ENCODE measurements at places on chromosomes 3 and 15. TPM values are rescaled to one million over a fixed set of nuclear protein-coding genes. Genes with fewer than 3 reads are reported as not detected.
A peak's percentile ranks its signal among the peaks of the same experiment; 100 is the strongest.

- DNase-seq, result no peak
Observed at GRCh38 chr3:70000028-70000410, 486 bp downstream of the SAMMSON start.

GRCh38 chr3:178540184-178540583, 3.9 kb downstream of the KCNMB2 start:
- DNase-seq, result no peak

GRCh38 chr3:196554205-196554604, 14.1 kb downstream of the WDR53 start:
- DNase-seq, result no peak

- DNase-seq, result no peak
Observed at GRCh38 chr3:172202797-172203196, 163.4 kb downstream of the FNDC3B start.

Gene PLS1
- 0.38 TPM for total RNA-seq

DNA sequence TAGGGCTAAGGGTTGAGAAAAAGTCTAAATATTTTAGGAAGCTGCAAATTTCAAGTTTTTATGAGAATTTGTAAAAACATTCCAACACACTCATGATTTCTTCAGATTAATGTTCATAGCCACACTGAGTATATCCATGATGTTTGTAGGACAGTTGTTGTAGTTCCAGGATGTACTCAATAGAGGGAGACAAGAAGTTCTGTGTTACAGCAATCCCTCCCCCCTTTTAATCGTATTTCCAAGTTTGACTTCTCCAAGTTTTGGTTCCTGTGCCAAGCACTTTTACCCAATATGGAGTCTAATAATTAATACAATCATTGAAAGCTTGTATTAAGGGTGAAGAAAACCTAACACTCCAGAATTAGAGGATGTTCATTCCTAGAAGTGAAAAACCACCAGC, 143.4 kb downstream of the FEZF2 start:
- DNase-seq, result peak; percentile 17

Gene SCAANT1
- not detected for total RNA-seq

Gene CCR8
- total RNA-seq, result not detected

- no peak for DNase-seq
Observed at GRCh38 chr3:116005404-116005803, 382.1 kb downstream of the GAP43 start.

GRCh38 chr3:102536456-102536855, 101.6 kb downstream of the ZPLD1 start:
- peak; percentile 15 for DNase-seq

DNA sequence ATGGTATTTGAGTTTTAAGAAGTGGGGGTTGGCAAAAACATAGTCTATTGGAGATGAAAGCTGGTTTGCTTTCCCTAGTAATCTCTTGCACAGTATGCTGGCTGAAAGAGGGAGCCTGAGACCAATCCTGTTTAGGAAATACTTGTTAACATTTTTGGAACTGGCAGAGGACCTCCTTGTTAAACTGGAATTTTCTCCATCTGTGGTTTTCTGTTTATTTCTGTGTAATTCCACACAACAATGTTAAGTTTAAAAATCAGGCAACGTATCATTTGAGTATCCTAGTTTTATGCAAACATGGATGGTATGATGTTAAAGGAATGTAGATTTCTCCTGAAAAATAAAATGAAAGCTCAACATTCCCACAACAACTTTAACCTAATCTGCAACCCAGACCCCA, 536.0 kb upstream of the TBL1XR1 start:
- DNase-seq, result no peak

Gene TLR9
- total RNA-seq, result not detected

GRCh38 chr15:86649277-86649676, 569.6 kb downstream of the AGBL1 start:
- no peak for DNase-seq

DNA sequence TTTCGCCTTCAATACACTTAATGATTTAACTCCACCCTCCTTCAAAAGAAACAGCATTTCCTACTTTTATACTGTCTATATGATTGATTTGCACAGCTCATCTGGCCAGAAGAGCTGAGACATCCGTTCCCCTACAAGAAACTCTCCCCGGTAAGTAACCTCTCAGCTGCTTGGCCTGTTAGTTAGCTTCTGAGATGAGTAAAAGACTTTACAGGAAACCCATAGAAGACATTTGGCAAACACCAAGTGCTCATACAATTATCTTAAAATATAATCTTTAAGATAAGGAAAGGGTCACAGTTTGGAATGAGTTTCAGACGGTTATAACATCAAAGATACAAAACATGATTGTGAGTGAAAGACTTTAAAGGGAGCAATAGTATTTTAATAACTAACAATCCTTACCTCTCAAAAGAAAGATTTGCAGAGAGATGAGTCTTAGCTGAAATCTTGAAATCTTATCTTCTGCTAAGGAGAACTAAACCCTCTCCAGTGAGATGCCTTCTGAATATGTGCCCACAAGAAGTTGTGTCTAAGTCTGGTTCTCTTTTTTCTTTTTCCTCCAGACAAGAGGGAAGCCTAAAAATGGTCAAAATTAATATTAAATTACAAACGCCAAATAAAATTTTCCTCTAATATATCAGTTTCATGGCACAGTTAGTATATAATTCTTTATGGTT, at the start of gene CCR5:
Gene CCR5 (plus strand): TSS at position 108 of the 680 bp plus-strand sequence. CDS start 1,957 bp downstream, outside the sequence.
- no peak for DNase-seq

DNA sequence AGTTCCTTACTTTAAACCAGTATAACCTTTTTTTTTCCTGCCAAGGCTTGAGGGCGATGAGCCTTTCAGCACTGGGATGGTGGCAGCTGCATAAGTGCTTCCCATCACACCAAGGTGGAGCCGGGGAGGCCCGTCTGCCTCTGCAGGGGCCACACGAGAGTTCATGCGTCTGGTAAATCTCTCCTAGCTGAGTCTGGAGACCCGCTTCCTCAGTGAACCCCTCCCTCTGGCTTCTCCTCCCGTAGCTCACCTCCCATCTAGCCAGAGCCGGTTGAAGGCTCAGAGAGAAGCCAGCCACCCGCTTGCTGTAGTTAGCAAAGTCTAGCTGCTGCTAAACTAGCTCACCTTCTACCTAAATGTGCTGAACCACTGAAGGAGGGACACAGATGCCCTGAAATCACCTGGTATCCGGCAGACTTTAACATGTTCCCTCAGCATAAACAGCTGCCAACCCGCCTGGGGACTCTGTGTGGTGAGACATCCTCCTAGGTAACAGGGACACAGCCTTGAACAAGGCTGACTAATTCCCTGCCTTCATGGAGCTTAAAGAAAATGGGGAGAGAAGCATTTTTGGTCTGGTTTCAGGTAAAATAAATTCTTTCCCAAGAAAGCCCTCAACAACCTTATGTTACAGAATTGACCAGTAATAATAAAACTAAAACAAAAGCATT, 42.9 kb downstream of the RLBP1 start:
- DNase-seq, result no peak

DNA sequence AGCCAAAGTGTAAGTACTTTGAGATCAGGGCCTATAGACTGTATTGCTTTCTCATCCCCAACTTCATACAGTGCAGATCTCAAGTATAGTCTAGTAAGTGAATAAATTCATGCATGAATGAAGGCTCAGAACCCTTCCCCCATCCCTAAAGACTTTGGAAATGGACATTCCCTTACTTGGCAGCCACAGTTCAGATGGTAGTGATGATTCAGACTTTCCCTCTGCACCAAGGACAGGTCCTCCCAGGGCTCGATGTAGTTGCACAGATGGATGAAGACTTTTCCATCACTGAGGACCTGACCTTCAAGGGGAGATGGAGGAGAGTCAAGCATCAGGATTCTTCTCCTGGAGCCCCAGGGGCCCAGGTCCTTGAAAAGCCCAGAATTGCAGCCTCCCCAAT, 4.6 kb downstream of the TIMP4 start:
- DNase-seq, result no peak

GRCh38 chr3:47485812-47486211, 10.1 kb upstream of the SCAP start:
- DNase-seq, result no peak

GRCh38 chr15:23574742-23575141, 9.3 kb downstream of the MKRN3 start:
- no peak for DNase-seq

- no peak for DNase-seq
Observed at GRCh38 chr15:36912311-36912712, 188.0 kb downstream of the MEIS2 start.

DNA sequence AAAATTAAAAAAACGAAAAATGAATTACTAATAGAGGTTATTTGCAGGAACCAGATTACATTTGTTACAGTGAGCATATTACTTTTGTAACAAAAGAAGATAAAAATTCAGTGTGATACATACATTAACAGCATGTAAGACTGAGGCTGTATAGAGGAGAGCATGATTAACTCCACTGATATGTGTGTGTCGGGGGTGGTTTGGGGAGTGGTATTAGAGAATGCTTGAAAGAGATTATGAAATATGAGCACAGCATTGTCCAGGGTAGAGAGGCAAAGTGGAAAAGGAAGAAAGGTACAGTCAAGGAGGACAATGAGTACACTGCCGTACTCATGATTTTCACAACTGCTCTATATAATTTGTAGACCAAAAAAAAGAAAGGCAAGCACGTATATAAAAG, 62.9 kb upstream of the LRRFIP2 start:
- DNase-seq, result no peak

Gene KCNH8
- under 0.01 TPM for total RNA-seq

DNA sequence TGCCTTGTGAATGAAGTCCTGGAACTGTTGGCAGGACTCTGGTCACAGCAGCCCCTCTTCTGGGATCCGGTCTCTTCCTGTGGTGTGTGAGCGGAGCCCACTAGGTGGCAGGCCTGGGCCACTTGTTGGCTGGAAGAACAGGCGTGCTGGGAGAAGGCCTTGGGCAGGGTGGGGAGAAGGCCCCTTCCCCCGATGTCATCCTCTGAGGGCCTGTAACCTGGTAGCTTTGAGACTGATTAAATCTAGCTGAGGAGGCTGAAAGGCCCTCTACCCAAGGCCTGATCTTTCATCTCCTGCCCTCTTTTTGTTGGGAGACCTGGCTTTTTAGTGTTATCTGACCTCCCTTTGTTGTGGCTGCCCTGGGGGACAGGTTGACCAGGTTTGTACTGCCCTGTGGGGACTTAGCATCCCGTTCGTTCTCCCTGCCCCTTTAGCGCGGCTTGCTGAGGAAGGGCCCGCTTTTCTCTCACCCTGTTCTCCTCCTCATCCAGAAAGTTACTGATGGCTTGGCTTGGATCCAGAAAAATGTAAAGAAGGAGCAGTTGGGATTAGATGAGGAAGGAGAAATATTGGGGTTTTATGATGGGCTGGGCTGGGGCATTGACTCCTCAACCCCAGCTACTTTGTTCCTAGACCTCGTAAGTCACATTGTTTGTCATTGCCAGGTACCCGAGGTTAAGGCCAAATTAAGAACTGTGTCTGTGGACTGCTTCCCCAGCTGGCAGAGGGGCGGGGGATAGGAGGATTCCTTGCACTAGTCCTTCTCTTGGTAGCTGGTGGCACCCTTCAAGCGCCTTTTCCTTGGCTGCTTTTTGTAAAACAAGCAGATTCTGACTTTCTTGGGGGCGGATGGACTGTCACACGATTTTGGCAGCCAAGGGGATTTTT, 48.5 kb downstream of the CHCHD6 start:
- DNase-seq, result peak; percentile 78

Gene TUSC7
- not detected for total RNA-seq

GRCh38 chr3:192794216-192794615, 66.9 kb upstream of the FGF12 start:
- no peak for DNase-seq

Gene ANO10
- total RNA-seq, result 25.0 TPM

Gene GSK3B
- 39.4 TPM for total RNA-seq

DNA sequence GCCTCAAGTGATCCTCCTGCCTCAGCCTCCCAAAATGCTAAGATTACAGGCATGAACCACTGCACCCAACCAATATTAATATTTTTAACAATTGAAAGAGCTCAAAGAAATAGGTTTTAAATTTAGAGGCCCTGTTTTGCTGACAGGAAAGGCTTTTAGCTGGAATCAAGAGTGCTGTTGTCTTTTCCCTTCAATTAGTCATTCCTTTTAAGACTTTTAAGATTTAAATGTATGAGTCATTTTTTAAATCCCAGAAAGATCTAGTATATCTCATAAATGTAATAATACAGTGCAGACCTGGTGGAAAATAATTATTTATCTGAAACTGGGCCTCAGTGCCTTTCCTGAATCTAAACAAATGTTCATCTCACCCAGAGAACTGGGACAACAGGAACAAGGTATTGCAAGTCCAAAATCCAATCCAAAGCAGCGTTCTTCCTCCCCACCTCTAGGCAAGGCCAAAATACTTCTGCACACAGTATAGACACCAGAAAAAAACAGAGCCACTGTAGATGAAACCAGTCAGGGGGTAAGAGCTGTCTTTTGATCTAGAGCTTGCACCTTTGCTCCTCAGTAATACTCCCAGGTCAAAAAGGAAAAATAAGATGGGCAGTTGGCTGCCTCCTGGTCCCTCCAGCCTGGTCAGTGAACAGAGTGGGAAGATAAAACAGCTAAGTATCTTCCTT, 14.4 kb downstream of the AGTR1 start:
- DNase-seq, result no peak

Gene PP2D1
- total RNA-seq, result not detected

DNA sequence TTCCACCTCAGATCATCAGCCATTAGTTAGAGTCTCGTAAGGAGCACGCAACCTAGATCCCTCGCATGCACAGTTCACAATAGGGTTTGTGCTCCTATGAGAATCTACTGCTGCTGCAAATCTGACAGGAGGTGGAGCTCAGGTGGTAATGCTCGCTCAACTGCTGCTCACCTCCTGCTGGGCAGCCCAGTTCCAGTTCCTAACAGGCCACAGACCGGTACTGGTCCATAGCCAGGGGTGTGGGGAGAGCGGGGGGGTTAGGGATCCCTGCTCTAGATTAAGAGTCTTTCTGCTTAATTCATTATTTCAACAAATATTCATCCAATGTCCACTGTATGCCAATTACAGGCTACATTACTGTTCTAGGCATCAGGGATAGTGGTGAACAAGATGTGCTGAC, 170.4 kb upstream of the KBTBD8 start:
- no peak for DNase-seq

Gene PLA2G4E
- total RNA-seq, result not detected

Gene TRH
- not detected for total RNA-seq

Gene LDHAL6B
- total RNA-seq, result not detected
